ENCODE measurements at places on chromosomes 2 and 18.

GRCh38 chr2:119408221-119408619, 23.4 kb upstream of the TMEM37 start:
- DNase-seq, result no peak

DNA sequence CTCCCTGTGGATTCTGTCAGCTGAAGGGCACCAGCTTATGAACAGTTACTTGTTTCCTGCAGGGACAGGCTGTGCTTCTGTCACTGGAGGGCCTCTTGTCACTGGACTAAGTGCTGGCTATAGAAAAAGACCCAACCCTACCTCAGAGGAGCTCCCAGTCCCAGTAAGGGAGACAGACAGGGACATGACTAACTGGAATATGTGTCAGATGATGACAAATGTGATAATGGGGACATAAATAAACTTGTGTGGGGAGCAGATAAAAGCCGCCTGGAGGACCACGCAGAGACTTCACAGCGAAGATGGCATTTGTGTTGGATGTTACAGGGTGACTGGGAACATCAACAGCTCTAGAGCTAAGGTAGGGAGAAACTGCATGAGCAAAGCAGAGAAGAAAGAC, 95.0 kb downstream of the MAPRE2 start:
- DNase-seq, result no peak

- no peak for DNase-seq
Measured at GRCh38 chr2:49812730-49813129, 658.4 kb upstream of the FSHR start.

DNA sequence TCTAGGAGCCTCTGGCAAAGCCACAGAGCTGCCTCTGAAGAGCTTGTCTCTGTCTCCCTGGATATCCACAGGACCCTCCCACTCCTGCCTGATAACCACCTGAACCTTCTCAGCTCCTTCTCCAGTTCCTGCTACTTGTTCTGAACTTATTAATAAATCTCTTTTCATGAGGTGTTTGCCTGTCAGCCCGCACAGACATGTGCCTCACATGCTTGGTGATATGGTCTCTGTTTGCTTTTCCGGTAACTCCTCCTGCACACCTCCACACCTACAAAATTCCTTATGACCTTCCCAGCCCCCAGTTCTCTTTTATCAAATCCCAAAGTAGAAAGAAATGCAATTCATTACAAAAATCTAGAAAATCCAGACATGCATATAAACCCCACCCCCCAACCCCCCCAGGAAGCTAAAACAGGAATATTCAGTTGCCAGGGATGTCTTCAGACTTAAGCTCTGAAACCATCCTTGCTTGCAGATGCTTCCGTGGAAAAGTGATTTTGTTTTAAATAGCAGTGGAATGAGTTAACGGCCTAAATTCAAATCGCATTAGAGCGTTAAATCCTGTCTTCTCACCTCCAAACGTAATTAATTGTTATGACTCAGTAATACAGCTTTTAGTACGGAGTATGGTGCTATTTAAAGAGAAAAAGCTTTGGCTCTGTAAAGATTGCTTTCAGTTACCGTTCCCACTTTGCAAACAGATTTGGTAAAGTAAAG, 2.1 kb upstream of the PID1 start:
- no peak for DNase-seq

GRCh38 chr2:127117603-127118002, 10.6 kb upstream of the BIN1 start:
- no peak for DNase-seq

DNA sequence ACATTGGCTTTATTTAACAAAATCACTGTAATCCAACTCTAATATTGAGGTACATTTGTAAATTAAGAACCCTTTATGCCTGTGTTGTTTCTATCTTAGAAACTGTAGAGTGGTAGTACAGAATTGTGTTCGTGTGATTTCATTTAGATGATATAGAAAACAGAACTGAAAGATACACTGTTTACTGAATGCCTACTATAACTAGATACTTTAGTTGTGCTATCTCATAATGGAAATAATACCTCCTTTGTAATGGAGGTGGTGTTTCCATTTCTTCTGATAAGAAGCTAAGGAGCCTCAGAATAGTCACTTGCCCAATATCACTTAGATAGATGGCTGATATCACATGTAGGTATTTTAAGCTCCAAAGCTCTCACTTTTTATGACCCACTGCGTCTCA, 62.5 kb upstream of the UBXN4 start:
- DNase-seq, result no peak

DNA sequence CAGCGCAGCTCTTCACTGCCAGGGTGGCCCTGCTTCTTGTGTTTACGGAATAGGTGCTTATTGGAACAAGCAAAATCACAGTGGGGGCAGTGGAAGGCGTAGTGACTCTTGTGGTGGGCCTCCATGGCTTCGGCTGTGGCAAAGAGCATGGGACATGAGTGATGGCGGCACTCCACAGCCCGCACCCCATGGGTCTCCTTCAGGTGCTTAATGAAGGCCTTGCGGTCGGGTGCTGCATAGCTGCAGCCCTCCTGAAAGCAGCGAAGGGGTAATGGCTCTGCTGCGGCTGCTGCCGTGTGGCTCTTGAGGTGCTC, 10.7 kb downstream of the ZNF142 start:
- DNase-seq, result no peak

DNA sequence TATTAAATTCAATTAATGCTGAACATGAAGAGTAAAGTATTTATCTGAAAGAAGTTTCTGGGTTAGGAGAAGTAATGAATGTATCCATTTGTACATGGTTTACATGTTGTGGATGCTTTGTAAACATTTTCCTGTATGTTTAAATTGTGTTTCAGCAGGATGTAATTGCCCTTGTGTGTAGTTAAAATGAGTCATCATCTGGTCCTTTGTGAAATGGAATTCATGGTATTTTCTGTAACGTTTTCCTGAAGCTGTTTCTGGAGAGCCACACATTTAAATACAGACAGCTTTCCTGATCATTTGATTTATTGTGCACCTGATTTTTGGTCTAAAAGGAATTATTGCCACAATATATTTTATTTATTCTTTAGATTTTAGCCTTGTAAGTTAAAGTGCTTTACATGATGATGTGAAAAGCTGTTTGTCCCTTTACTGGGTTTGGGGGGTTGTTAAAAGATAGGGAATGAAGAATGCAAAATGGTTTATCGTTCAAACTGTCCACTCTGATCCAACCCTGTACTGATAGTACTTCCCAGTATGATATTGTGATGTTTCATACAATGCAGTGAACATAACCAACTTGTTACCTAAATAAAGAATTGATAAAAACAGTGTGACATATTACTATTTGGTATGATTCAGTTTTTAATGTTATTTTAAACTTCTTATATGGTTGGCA, 41.7 kb upstream of the SLC3A1 start:
- peak; percentile 84 for DNase-seq

- no peak for DNase-seq
Measured at GRCh38 chr2:200454927-200455801, 54.7 kb downstream of the KCTD18 start.

GRCh38 chr2:84904717-84905174, 710 bp upstream of the TMSB10 start:
- DNase-seq, result no peak

DNA sequence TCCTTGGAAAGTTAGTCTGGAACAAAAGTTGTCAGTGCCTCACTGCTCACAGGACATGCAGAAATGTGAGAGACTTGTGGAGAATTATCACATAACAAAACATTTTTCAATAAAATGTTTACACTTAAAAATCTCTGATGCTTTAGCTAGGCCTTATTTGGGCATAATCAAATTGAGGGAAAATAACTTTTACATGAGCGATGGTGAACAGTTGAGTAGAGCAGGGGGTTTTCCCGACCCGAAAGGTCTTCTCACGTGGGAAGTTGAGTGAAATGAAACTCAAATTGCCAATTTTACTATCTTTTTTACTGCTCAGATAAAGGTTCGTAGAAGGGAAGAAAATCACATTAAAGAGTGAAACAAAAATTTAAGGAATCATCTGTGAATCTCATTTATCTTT, 465.6 kb downstream of the MTX2 start:
- DNase-seq, result no peak

DNA sequence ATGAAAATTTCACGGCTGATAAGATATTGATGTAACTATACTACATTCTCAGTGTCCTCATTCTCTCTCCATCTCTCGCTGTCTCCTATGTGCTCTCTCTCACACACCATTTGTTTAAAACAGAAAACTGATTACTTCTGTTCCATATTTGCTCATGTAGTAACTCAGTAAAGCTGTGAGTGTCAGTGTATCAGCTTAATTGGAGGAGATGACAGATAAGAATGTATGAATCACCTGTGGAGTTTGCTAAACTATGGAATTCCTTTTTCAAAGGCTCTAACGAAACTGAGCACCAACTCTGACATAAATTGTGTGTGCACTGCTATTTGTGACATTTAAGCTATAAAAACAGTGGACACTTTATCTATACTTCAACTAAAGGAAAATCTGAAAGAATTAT, 1080.0 kb downstream of the DSC3 start:
- DNase-seq, result no peak

DNA sequence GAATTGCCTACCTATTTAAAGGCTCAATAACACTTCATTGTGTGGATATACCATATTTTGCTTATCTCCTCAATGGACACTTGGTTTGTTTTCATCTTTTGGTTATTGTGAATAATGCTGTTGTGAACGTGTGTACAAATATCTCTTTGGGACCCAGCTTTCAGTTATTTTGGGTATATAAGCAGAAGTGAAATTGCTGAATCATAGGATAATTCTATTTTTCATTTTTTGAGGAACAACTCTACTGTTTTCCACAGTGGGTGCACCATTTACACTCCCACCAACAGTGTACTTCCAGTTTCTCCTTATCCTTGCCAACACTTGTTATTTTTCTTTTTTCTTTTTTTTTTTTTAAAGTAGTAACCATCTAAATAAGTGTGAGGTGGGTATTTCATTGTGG, 29.0 kb downstream of the PTPN4 start:
- DNase-seq, result no peak

DNA sequence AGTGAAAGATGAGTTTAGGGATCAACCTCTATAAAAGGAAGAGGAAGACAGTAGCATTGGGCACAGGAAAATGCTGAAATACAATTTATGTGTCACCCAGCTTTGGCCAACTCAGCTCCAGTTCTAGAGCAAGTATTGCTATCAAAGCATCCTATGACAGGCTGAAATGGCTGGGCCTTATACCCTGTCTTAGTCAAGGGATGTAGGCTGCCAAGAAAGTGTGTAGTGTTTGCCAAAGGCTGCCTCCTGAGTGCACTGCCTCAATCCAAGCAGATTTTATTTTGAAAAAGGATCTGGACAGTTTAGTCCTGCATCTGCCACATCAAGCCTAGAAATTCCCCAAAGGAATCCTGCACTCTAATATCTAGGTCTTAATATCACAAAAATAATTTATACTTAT, 359.9 kb upstream of the ZC3H15 start:
- DNase-seq, result no peak

DNA sequence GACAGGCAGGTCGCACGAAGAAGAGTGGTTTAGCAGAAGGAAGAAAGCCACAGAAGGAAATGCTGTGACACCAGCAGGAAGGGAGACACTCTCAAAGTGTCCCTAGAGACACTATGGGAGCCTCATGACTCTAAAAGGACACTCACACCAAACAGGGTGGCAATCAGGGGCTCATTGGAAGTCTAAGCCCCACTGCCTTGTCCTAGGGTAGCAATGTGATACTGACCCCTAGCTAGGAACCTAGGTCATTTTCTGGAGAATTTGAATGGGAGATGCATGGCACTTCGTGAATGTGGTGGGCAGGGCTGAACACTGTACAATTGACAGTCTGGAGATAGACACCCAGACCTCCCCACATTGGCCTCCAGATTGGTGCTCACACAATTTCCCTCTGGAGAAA, 385.0 kb downstream of the EIPR1 start:
- DNase-seq, result no peak

GRCh38 chr18:78080081-78080480, 830.4 kb downstream of the GALR1 start:
- DNase-seq, result no peak

DNA sequence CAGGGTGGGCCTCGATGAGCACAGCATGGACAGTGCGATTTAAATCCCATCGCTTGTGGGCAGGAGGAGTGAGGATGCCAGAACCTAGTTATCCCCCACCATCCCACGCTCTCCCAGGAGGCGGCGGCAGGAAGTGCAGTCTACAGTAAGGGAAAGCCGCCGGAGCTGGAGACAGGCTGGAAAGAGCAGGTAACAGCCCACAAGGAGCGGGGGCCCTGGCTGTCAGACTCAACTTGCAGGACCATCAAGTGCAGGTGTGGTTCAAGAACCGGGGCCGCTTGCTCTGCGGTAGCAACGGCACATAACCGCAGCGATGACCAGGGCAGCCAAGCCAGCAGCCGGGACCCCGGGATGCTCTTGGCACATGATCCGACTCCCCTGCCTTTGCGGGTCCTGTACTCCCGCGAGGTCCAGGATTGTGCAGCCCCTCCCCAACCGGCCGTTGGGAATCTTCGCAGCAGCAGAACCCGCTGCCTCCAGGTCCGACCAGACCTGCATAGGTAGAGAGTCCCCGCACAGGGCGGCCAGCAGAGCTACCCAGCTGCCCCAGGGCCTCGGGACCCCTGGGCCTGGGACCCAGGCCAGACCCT, 82.1 kb downstream of the BIN1 start:
- no peak for DNase-seq

- DNase-seq, result no peak
Measured at GRCh38 chr2:209305026-209305425, 118.8 kb upstream of the MAP2 start.

- peak; percentile 79 for DNase-seq
Measured at GRCh38 chr2:12970861-12971260, 254.1 kb downstream of the TRIB2 start.

DNA sequence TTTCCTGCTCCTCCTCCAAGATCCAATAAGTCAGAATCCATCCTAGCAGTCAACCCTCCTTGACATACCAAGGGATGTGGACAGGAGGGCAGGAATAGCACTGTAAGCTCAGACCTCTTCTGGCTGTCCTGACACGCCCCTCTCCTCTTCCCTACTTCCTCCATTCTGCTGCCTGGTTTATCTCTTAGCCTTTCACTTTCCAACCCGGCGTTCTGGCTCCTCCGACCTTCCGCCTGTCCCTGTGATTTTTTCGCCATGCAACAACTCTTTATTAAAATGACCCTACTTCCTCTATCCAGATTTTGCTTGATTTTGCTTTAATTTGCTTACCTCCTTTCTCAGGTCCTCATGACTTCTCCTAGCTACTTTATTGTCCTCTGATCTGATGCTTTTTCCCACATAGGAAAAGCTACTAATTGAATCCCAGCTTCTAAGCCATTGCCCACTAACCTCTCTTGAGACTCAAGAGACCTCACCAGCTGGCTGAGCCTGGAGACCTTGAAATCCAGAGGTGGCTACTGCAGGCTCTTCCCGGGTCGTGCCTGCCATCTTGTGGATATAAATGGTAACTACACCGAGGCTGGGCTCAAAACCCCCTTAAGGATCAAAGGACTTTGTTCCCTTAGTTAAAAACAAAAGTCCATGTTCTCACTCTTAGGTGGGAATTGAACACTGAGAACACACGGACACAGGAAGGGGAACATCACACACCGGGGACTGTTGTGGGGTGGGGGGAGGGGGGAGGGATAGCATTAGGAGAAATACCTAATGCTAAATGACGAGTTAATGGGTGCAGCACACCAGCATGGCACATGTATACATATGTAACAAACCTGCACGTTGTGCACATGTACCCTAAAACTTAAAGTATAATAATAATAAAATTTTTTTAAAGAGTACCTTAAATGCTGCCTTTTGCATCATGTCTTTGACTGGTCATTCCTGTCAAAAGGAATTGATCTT, 139.4 kb downstream of the AKAIN1 start:
- DNase-seq, result peak; percentile 50
